ENCODE measurements at places on chromosomes 5 and 9.

GRCh38 chr5:98557916-98558315, 215.5 kb upstream of the RGMB start:
- DNase-seq = no peak

GRCh38 chr5:75611311-75612225, at the start of gene ANKDD1B:
TSS of gene ANKDD1B (plus strand) at chr5:75611453. CDS start at chr5:75611635, 182 bp downstream.
- DNase-seq = no peak

DNA sequence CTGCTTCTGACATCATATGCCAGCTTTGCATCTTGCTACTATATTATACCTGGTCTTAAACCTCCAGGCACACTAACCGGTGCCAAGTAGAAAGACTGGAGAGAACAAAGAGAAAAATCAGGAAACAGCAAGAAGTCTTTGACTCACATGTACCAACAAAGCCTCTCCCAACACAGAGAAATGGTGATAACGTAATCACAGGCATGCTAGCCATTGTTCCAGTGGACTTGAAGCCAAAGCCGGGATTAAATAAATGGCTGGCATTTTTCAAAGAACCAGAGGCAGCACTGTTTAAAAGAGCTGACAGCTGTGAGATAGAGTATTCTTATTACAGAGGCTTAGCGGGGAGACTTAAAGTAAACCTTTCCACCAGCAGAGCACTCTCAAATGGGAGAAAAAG, 148.4 kb upstream of the NFIL3 start:
- DNase-seq = no peak

- no peak for DNase-seq
Observed at GRCh38 chr9:34070606-34071324, 22.1 kb upstream of the UBAP2 start.

GRCh38 chr5:35002459-35002858, 45.3 kb downstream of the AGXT2 start:
- no peak for DNase-seq

GRCh38 chr9:69946800-69947437, 96.7 kb upstream of the MAMDC2 start:
- DNase-seq = no peak

- no peak for DNase-seq
Observed at GRCh38 chr5:20486826-20487225, 498.8 kb upstream of the CDH18 start.

DNA sequence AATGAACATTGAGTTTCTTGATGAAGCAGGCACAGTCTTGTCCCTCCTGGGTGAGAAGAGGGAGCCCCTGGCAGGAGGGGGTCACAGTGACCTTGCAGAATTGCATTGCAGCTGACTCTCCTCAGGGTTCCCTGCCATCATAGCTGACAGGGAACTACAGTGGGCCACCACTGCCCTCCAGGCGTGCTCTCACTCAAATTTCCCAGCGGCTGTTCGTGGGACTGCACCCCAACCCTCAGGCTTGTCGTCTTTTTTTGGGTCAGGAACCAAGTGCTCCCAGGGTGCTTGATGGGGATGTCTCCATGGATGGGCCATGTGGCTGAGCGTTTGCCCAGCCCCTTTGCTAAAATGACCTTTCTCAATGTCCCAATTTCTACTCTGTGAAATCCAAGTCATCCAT, 215.8 kb downstream of the MELK start:
- no peak for DNase-seq

DNA sequence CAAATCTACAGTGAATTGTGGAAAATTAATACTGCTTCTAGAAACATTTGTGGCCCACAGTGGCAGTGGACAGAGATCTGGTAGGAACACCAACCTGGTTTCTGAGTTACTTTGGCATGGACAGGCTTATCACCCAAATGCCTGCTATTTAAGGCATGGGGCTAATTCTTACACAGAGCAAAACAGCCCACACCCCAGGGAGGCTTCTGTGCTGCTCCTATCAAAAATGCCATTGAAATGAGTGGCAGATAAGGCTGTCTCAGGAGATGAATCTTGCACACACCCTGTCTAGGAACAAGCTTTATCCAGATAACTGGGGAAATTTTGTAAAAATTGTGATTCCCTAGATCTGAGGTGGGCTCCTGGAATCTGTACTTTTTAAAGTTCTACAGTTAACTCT, 307.1 kb downstream of the TLE1 start:
- no peak for DNase-seq

DNA sequence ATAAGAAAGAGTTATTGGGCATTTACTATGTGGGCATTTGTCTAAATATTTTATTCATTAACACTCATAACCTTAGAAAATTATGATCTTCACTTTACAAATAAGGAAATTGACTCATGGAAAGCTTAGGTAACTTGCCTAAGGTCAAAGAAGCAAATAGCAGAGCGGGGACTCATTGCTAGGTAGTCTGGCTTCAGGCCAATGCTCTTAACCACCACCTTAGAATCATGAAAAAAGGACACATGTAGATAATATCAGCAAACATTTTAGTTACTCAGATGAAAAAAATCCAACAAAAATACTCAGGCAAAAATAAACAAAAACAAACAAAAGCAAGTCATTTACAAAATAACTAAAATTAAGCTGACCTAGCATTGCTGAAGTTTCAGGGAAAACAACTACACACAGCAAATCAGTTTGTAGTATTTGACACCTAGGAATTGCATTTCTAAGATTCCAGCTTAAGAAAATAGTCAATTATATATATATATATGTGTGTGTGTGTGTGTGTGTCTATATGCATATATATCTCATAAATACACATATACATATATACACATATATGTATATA, 166.0 kb downstream of the HMHB1 start:
- no peak for DNase-seq

- DNase-seq = no peak
Observed at GRCh38 chr5:133124891-133125290, 73.1 kb downstream of the HSPA4 start.

GRCh38 chr5:10941900-10942299, 180.9 kb upstream of the DAP start:
- DNase-seq = no peak

GRCh38 chr9:15086778-15087324, 176.6 kb upstream of the FREM1 start:
- no peak for DNase-seq

DNA sequence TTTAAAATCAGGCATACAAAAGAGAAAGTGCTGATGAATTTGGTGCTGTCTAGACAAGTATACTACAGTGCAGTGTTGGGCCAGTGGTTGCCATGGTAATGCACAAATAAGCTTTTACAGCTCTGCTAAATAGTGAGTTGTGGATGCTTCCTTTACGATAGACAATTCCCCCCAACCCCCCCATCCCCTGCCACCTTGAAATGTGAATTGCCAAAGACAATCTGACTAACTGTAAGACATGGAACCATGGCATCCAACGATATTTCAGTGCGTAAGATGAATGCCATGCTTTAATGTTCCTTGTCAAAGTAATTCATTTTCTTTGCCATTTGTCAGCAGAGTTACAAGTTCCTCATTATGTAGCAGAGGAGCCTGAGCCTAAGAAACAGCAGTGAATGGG, 91.5 kb upstream of the NREP start:
- DNase-seq = no peak

GRCh38 chr9:113192455-113192854, 28.6 kb downstream of the FKBP15 start:
- DNase-seq = no peak

- no peak for DNase-seq
Observed at GRCh38 chr5:72618708-72619107, 111.5 kb upstream of the ZNF366 start.

- DNase-seq = no peak
Observed at GRCh38 chr9:104980039-104980654, 52.2 kb upstream of the ABCA1 start.

GRCh38 chr5:68843624-68844364, 250.0 kb upstream of the SLC30A5 start:
- no peak for DNase-seq

- no peak for DNase-seq
Observed at GRCh38 chr5:154095904-154096303, 57.1 kb downstream of the MFAP3 start.

GRCh38 chr9:135416664-135417290, 62.8 kb upstream of the PPP1R26 start:
- DNase-seq = no peak

DNA sequence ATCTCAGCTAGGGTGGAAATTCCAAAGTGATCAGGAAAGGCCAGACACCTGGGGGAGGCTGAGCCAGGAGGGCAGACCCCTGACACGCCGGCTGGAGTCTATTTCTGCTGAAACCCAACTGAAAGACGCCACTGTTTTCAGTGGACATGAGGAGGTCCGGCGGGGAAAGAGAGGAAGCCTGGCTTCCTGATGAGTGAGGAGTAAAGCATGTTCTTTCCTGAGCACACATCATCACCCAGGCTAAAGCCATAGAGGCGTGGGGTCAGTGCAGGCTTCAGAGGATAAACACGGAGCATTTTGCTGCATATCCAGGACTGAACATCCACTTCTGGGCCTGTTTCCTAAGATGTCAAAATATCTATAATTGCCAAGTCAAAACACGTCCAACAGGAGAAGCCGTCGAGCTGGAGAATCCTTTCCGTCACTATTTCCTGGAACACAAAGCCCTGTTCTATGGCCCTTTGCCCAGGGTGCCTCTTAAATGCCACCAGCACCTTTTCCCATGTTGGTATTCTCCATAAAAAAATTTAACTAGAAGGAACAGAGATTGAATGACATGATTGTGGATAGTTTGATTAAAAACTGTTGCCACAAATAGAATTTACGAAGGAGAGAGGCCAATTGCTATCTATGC, 597.9 kb upstream of the ADAMTS16 start:
- no peak for DNase-seq

DNA sequence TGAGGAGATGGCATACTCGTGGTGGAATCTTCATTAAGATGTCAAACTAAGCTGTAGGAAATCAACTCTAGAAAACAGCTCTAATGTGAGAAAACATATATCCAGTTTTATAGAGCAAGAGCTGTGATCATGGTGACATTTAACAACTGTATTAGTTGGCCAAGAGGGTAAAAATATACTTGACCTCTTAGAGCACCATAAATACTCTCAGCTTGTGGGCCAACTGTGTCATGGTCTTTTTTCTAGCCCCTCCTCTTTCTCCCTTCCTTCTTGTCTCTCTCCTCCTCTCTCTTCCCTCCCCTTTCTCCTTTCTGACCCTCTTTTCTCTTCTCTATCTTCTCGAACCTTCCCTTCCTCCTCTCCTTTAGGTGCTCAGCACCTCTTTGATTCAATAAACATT, 54.7 kb downstream of the TMC1 start:
- DNase-seq = no peak

- DNase-seq = no peak
Observed at GRCh38 chr5:1338506-1339070, 6.3 kb downstream of the CLPTM1L start.

- DNase-seq = no peak
Observed at GRCh38 chr5:149433524-149434131, 54.5 kb upstream of the IL17B start.

DNA sequence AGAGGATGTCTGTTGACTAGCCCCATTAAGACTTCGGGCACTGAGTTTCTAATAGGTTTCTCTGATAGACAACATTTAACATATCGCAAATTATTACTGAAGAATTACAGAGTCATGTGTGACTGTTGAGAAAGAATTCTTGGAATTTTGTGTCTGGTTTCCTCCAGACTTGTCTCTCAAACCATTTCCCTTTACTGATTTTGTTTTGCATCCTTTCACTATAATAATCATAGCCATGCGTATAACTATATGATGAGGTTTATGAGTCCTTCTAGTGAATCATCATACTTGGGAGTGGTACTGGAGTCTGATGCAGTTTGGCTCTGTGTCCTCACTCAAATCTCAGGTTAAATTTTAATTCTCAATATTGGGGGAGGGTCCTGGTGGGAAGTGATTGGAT, 27.0 kb downstream of the ZNF169 start:
- no peak for DNase-seq

DNA sequence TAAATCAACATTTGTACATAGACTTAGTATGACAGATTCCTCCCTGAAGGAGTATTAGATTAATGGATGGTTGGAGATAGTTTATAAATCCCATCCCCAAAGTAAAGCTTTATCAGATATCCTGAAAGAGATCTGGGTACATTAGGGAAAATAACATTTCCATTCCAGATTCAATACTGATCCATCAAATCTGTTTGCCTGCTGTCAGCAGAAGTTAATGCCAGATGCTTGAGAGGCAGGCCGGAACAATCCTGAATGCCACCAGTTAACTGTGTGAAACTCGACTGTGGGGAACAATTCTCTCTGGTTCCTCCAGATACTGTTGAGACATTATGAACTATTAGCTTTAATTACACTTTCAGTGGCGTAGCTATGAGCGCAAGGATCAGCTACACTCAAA, 1166.8 kb downstream of the MAT2B start:
- no peak for DNase-seq

DNA sequence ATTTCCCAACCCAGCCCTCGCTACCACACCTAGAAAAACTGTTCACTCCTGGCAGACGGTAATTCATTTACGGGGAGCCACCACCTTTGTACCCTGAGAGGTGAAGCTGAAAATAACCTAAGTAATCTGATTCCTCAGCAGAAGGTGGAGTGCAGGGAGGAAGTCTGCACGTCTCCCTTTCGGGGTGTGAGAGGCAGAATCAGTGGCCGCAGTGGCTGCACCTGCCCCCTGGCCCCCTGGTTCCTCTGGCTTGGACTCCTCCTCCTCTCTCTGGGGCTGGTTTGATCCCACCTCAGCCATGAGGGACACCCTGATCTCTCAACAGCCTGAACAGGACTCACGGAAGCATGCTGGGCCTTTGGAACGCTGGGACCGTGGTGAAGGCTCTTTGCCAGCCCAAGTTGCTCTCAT, 10.5 kb downstream of the TMEM174 start:
- no peak for DNase-seq

GRCh38 chr9:94610181-94610606, 16.6 kb upstream of the FBP2 start:
- DNase-seq = no peak

DNA sequence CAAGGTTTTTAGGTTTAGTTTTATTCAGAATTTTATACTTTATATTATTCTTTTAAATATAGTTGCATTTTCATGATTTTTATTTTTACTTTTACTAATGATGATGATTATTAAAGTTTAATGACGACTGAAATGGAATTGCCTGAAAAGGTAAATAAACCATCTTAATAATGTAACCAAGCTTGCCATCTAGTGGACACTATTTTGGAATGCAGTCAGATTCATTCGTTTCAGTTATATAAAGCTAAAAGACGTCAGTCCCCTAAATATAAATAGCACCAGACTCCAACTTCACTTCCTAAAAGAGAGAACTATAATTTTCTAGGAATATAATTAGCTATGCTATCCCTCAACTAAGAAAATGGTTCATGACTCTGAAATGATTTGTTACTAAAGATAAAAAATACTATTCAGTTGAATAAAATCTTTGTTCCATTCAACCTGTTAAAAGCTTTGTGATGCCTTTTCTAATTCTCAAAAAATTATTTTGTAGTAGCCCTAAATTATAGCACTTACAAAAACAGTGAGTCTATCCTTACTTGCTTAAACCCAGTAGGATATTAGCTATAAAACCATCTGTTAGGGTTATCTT, 19.9 kb downstream of the ABITRAM start:
- DNase-seq = peak; percentile 46

- no peak for DNase-seq
Observed at GRCh38 chr5:41270423-41271251, 57.3 kb upstream of the C6 start.

All from CD4-positive, alpha-beta T cell treated with Interleukin-21 for 1 hour (primary cell).